ENCODE measurements at places on chromosomes 5 and 9.

GRCh38 chr5:174533751-174534241, 190.6 kb upstream of the MSX2 start:
- no peak for DNase-seq

DNA sequence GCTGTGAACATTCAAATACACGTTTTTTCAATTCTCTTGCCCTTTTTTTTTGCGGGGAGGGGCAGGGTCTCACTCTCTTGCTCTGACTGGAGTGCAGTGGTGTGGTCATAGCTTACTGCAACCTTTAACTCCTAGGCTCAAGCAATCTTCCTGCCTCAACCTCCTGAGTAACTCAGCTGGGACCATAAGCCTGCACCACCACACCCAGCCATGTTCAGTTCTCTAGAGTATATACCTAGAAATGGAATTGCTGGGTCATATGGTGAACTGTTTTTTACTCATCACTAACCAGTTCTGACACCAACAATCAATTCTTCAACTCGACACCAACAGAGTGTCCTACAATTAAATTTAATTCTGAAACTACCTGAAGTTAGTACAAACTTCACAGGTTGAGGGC, 85.5 kb upstream of the ZNF169 start:
- DNase-seq = no peak

- DNase-seq = no peak
Measured at GRCh38 chr9:125246261-125246667, 5.1 kb upstream of the HSPA5 start.

DNA sequence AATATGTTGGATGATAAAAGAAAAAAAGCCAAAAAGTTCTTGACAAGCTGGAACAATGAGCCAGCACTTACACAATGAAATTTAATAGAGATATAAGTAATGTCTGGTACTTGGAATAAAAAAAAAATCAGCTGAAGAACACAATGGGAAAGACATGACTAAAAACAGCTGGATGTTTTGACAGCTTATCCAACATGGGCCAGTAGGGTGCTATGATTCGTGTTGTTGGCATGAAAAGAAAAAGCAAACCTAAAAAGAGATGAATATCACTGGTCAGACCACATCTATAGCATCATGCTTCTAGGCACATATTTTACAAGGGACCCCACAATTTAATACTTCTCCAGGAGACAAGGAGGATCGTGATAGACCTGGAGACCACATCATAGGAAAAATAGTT, 175.3 kb downstream of the ARL15 start:
- no peak for DNase-seq

- DNase-seq = no peak
Measured at GRCh38 chr5:2848619-2849018, 97.1 kb upstream of the IRX2 start.

DNA sequence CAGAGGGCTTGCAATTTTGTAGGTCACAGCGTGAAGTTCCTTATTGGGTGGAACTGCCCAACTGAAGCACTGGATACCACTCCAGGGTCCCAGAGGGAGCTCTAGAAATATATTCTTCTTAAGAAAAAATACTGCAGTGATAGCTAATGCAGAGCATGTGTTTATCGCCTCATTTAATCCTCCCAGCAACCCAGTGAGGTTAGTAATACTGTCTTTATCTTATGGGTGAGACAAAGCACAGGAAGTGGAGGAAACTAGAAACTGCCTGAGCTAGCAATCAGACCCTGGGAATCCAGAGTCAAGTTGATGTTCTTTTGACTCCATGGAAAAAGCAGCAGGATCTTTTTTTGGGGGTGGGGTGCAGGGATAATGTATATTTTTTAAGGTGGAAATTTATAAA, 153.3 kb downstream of the PJA2 start:
- no peak for DNase-seq

DNA sequence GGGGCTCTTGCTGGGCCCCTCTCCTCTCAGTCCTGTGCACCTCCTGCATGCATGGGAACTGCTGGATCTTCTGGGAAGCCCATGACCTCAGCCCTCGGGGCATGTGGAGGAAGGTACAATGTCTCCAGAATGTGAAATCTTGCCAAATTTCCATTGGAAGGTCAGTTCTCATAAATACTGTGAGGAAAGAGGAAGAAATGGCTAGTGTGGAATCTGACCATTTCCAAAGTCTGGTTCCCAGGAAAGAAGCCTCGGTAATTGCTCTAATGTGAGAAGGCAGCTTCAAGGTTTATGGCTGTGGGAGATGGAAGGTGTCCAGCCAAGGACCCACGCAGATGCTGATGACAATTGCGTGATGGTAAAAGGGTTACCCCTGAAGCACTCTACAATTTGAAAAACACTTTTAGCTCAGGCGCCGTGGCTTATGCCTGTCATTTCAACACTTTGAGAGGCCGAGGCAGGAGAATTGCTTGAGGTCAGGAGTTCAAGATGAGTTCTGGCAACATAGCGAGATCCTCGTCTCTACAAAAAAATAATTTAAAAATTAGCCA, 8.1 kb upstream of the IL17B start:
- DNase-seq = no peak

GRCh38 chr9:97983589-97984187, 547 bp downstream of the ANP32B start:
- DNase-seq = peak; percentile 47

Data from CD8-positive, alpha-beta memory T cell (primary cell).